CD8-positive, alpha-beta memory T cell (primary cell): ENCODE measurements at places on chromosomes 7 and 10.

DNA sequence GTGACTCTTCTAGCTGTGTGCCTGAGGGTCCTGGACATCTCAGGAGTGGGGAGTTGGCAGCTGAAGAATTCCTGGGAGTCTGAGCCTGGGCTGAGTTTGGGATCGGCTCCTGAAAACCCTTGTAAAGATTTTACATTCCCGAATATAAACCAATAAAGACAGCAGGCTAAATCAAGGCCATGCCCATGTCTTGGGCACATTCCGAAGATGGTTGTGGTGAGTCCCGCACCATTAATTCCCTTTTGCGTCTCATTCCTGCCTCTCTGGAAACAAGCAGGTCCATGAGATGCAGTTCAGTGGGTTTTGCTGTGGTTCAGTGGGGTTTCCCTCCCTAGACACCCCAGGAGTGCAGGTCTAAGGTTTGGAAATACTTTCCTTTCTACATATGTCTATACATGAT, 90.9 kb downstream of the COL26A1 start:
- DNase-seq = no peak

- no peak for DNase-seq
These were observed 20.7 kb downstream of the IFIT3 start for GRCh38 chr10:89348481-89348880.

DNA sequence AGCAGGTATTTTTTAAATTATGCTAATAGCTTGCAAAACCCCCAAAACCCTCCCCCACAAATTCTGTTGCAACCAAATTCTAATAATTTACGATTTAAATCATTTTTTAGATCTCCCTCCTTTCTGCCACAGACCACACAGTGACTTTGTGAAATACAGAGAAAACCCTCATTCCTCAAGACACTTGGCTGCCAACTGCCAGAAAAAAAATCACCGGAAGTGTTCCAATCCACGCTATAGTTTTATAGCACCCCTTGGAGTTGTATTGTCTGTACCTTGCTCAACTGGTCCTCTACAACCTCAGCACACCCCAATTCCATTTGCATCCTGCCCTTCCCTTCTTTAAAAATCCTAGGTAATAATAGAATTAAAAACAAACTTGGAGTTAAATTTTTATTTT, 560.1 kb downstream of the PARD3 start:
- no peak for DNase-seq

DNA sequence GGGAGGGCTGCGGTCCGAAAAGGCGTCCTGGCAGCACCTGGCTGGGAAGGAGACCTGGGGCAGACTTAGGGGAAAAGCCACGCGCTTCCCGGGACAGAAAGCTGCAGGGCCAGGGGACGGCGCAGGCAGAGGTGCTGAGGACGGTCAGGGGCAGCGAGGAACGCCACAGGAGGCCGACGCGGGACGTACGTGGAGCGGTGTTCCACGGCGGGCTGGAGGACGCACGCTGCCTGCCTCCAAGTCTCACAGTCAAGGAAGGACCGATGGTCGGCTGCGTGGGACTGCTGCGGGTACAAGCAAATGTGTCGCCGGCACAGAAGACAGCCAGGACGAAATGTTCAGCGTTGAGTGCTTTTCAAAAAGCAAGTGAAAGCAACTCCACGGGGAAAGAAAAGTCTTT, 245.2 kb downstream of the ELFN1 start:
- DNase-seq = no peak

DNA sequence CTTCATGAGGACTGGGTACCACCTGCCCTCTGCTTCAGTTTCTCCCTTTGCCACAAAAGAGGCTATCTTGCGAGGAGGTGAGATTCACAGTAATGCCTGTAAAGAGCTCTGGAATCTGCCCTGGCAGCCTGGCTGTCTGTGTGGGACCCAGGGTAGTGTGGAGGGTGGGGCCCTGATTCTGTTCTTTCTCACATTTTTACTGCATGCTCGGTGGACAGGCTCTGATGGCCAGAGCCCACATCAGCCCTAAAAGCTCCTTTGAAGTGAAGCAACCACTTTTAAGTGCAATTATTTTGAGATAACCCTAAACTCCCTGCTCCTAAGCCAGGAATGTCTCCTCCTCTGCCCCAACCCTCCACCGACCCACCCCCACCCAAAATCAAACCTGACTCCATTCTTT, 92.1 kb upstream of the PODXL start:
- DNase-seq = no peak
